Spinal cord (tissue), 10 donors: ENCODE measurements at places on chromosomes 5 and 9. TPM values are rescaled to one million over a fixed set of nuclear protein-coding genes. Genes with fewer than 3 reads are reported as not detected.

DNA sequence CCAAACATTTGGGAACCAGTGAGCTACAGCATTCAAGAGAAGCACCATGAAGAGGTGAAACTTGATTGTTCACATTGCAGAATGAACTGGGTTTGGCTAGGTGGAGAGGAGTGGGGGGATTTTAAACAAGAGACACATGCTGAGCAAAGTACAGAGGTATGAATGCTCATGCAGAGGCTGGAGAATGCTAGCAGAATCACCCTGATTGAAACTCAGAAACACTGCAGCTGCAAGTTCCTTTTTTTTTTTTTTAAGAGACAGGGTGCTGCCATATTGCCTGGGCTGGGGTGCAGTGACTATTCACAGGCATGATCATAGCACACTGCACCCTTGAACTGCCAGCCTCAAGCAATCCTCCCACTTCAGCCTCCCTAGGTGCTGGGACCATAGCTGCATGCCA is 35.1 kb downstream of the DENND1A start:
- no peak for DNase-seq

DNA sequence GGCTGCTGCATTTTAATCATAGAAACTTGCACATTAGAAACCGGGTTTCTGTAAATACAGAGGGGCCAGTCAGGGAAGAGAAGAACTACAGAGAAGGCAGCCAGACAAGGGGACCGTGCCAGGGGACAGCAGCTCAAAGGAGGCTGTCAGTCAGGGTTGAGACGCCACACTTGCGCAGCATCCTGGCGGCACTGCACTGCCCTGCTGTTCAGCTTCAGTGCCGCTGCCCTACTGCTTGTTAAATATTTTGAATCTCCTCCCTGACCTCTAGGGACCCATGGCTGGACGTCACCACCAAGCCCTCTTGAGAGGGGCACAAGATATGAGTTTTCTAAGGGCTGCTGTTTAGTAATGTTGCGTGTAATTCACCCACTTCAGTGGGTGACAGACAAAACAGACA is 43.6 kb upstream of the ZBTB43 start:
- DNase-seq, result no peak

DNA sequence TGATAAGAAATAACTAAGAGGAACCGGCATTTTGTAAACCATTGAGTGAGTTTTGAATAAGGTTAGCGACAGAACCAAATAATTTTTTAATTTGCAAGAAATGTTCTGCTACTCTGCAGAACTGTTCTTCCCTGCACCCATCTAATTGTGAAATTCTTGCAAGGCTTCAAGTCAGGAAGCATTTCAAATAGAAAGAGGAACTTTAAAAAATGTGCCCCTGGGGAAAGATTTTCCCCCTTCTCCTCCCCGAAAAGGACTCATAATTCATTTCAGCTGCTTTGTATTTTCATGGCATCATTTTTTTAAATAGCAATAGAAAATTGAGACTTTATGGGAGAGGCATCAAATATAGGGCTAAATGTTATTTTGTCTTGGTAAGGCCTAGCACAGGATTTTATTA is 180.9 kb upstream of the ANKRD55 start:
- peak; percentile 35 for DNase-seq

- DNase-seq, result no peak
Measured at GRCh38 chr5:81688215-81688614, 62.7 kb downstream of the SSBP2 start.

DNA sequence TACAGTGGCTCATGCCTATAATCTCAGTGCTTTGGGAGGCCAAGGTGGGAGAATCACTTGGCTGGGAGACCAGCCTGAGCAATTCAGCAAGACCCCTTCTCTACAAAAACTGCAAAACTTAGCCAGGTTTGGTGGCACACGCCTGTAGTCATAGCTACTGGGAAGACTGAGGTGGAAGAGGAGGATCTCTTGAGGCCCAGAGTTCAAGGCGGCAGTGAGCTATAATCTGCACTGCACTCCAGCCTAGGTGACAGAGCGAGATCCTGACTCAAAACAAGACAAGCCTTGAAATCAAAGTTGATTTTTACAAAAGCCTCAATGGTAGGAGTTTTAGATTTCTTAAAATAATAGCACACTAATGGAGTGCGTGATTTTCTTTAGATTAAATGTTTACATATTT is 14.6 kb downstream of the UBE2D2 start:
- DNase-seq, result no peak

DNA sequence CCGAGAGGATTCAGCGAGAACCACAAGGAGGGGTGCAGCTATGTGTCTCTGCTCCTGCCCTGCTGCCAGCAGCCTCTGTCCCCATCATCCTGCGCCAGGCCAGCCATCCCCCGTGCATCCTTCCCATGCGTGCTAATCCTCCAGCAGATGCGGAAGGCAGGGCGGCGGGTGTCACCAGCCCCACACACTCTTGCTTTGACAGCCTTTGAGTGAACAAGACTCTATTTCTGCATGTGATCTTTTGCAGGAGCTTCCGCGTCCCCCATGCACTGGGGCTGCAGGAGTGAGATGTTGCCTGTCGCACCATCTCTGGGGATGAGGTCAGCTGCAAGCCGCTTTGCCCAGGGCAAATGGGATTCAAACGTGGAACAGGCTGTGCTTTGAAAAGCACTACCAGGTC is 58.0 kb upstream of the OLFM1 start:
- no peak for DNase-seq

DNA sequence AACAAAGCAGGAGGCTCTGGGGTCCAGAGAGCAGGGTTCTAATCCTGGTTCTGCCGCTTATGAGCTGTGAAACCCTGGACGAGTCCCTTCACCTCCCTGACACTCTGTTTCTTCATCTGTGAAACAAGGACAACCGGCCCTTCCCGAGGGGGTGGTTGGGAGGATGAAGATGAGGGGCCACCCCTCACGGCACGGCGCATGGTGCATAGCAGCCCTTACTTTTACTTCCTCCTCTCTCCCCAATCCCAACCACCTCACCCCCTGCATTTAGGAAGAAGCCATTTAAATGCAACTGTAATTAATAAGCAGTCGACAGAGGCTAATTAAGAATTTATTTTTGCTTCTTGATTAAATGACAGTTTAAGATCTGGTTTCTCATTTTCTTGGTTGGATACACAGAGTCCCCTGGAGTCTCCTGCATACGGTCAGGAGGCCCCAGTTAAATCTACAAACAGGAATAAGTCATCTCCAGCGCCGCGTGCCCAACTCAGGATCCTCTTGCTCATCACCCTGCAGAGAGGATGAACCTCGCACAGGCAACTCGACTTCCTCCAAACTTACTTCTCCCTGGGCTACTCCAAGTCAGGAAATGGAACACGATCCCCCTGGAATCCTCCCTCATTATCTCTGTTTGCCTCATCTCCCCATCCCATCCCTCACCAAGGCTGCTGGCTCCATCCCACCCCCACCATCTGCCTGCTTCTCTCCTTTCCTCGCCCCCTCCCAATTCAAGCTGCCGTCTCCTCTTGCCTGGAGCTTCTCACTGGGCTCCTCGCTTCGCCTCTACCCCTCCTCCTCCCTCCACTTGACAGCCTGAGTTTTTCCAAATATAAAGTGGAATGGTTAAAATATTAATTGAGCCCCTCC is 95.9 kb downstream of the HRH2 start:
- DNase-seq, result no peak

DNA sequence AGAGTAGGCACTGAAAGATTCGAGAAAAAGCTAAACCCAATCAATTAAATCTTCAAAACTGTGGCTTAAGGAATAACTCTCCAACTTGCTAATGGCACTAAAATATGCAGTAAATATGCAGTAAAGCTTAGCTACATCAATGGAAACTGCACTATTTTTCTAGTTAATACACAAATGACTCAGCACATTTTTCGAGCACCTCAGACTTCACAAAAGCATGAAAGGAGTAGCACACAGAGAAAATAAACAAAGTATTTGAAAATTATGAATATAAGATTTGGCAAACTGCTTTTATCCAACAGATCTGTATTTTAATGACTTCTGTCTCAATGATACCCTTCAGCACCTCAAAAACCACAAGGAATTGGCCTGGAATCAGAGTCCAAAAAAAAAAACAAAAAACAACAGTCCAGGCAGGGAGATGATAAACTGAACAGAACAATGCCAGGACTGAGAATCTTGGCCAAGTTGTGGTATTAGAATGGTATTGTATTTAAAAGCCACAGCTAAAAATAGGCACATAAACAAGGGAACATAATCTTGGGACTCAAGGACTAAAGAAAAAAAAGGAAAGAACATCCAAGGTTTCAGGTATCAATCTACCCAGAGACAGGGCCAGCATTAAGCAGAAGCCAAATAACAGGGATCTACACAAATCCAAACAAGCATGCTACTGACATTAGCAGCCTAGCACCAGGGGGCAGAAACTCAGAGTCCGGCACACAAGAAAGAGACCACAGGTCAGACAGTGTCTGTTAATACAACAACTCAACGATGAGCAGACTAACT is 21.4 kb downstream of the TMEM245 start:
- DNase-seq, result peak; percentile 36

- DNase-seq, result peak; percentile 72
Measured at GRCh38 chr9:78369639-78370219, 72.8 kb downstream of the PSAT1 start.

The CACFD1 gene
- total RNA-seq, result 18.8 TPM

The SLC36A3 gene
- not detected for total RNA-seq

The STPG3 gene
- total RNA-seq, result not detected

The CLIC3 gene
- 6.4 TPM for total RNA-seq

The BSPRY gene
- 0.33 TPM for total RNA-seq

The RNF130 gene
- 66.5 TPM for total RNA-seq

The NINJ1 gene
- 23.8 TPM for total RNA-seq

The ARSI gene
- total RNA-seq, result 5.4 TPM
